ENCODE measurements at places on chromosomes 5 and 9.

DNA sequence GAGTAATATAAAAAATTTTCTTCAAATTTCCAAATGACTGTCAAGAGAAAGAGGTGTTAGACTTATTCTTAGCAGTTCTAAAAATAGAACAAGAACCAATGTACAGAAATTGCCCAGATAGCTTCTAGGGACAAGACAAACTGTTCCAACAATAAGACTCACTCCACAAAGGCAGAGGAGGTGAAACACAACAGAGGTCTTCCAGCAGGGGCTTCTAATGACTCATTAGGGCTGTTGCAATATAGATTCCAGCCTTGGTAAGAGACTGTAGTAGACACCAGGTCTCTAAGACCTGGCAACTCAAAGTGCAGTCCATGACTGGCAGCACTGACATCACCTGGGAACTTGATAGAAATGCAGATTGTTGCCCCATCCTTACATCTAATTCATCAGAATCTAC is 134.6 kb upstream of the VLDLR start:
- DNase-seq, result no peak

- DNase-seq, result no peak
Observed at GRCh38 chr5:72301557-72301956, 18.5 kb downstream of the MRPS27 start.

DNA sequence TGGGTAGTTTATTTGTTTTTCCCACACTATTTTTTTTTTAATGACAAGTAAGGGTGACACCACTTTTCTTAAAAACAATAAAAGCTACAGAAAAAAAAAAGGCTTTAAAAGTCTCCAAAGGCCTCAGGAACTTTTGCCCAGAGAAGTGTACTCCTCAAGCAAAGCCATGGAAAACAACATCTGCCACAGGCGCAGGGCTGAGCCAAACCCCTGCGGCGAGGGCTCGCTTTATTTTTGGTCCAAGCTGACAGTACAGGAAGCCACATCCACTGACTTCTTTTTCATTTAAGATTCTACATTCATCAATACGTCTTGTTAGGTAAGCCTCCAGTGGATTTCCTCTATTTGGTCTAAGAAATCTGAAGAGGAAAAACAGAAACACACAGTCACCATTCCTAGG is 51.9 kb upstream of the IFNK start:
- DNase-seq, result no peak

DNA sequence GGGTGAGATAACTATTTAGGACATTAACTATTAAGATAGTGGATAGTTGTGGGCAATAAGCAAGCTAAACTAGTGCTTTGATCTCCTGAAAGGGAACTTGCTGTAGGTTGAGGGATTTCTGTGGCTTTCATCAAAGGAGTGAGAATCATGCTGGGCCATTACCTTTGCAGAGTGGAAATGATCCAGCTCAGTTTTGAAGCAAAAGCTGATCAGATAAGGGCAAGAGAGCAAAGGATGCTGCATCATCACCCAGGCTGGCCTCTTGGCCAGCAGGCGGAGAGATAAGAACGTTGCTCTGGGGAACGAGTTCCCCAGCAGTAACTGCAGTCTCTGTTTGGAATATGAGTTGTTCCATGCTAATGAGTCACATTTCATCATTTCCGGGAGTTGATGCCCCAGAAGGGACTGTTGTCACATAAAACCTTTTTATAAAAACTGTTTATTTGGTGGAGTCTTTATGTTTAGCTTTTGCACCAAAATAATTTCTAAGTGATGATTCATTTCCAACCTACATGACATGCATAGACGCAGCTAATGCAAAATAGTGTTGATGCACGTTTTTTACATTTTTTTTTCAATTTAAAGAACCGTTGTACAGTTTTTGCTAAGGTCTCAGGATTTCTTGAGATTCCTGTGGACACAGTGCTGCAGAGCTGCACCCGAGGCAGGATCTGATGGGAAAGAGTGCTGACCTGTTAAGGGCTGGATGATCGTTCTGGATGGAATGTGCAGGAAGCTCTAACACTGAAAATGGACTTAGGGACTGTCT is 99.3 kb downstream of the ACTBL2 start:
- no peak for DNase-seq

GRCh38 chr5:109482748-109483147 is 73.0 kb upstream of the PJA2 start:
- no peak for DNase-seq

- DNase-seq, result no peak
Observed at GRCh38 chr9:113844466-113844865, 31.6 kb upstream of the ZNF618 start.
